AG04450 (cell line): ENCODE measurements at places on chromosomes 7 and 10.
A peak's percentile ranks its signal among the peaks of the same experiment; 100 is the strongest.

DNA sequence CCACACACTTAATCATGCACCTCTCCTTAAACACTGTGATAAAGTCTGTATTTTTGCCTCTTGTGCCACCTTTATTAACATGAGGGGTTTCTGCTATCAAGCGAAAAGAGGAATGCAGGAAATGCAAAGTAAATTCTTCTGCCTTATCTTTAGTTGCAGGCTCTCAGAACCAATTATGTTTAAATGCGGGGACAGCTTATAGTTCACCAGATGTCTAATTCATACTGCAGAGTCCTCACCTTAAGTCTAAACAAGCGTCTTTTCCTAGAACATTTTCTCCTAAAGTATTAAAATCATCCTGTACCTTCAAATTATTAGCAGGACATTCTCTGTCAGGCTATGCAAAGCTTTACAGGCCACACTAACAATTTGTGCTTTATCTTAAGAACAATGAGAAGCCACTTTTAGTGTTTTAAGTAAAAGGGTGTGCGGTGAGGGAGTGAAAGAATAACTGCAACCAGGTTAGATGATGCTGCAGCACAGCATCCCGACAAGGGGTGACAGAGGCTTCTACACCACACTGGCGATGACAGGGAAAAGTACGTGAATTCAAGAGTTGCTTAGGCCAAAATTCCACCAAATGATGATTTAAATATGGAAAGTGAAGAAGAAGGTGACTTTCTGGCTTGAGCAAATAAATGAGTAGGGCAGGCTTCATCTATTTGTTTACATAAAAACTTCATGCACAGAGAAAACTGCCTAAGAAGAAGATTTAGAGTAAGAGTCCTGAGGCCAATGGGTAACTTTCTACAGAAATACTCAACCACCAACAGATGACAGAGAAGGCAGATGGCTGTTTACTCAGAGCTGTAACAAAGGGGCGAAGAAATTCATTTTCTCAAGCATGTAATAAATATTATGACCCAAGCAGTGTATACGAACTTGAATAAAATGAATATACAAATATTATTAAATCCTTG is 36.0 kb downstream of the EZH2 start:
- no peak for DNase-seq

- DNase-seq: no peak
Measured at GRCh38 chr10:113704637-113705343, 25.1 kb downstream of the CASP7 start.

GRCh38 chr7:108525327-108525984 is 479 bp downstream of the PNPLA8 start:
- DNase-seq: peak; percentile 67

DNA sequence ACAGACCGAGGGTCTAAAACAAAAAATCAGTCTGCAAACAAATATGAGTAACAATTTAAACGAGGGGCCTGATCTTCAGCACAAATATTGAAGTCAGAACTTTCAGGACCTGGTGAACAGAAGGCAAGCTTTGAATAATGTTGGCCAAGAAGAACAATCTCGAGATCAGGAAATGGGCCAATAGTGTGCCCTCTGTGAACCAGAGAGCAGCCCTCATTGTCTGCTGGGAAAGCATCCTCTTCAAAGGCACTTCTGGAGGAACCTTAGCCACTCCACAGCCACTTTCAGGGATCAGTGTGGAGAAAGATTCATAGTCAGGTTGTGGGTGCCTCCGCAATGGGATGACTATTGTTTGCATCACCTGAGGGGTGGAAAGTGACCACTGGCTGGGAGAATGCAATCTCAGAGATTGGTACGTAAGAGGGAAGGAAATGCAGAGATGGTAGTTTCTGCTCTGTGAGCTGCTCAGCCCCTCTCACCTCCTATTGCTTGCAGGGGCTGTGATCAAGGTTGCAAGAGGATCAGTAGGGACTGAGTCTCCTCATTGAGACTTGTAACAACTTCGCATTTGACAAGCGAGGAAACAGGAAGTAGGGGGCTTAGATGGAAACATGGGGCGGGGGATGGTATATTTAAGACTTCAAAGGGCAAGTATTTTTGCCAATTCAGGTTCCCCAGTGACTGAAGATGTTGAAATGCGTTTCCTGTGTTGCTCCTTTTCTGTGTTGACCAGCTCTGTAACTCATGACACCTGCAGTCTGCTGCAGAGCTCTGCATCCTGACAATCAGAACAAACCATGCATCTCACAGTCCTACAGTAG is 28.4 kb upstream of the IFRD1 start:
- no peak for DNase-seq

DNA sequence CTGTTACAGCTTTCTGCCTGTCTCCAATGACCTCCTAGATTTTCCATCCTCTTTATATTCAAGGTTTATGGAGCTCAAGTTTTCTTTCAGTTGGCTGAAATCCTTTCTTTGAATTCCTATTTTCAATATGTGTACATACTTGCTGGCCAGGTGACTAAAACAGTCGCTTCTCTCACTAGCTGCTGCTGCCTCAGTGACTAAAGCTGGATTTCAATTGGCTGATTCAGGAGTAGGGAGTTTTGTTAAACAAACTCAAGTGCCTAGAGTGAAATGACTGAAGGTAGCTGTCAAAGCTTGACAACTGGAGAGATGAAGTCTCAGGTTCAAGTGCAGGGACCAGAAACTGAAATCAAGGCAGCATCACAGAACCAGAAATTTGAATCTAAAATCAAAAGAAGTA is 6.7 kb upstream of the POLR1F start:
- no peak for DNase-seq

GRCh38 chr10:83229991-83230390 is 909.3 kb upstream of the GHITM start:
- DNase-seq: no peak

DNA sequence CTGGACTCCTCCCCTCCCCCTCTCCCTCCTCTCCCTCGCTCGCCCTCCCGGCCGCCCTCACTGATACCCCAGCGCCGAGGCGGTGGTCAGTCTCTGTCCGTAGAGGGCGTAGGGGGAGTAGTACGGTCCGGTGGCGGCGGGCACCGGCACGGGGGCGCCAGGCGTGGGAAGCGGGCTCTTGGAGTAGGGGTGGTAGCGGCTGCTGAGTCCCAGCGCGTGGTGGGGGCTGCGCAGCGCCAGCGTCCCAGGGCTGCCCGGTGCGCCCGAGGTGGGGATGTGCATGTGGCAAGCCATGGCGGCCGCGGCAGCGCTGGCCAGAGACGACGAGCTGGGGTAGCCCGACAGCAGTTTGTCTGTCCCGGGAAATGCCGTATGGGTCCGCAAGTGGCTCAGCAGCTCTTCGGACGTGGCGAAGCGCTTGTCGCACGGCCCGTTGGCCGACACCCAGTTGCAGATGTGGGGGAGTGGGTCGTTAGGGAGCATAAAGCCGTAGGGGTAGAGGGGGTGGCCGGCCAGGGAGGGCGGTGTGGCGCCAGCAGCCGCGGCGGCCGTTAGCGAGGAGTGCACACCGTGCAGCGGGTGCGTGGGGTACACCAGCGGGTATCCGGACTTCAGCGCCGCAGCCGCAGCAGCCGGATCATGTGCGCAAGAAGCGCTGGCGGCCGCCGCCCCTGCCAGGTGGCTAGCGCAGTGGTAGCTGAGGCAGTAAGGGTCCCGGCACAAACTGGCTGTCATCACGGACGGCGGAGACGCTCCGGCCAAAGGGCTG is 2.7 kb downstream of the ZNF503 start:
- DNase-seq: no peak

DNA sequence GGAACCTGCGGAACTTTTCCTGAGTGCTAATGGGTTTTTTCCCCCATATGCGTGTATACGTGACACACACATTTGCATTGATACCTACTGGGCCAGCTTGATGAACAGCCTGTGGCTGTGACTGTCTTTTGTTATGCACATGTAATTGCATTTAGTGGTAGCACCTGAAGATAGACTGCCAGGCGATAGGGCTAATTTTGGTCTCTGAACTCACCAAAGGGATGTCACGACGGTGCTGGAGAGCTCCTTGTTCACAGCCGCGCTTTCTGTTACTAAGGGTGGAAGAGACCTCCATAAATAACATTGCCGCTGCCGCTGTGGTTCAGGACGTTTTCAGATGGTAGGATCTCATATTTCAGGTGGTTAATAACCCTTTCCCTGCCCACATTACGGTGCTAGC is 133.2 kb downstream of the CAMK1D start:
- no peak for DNase-seq

- DNase-seq: no peak
Measured at GRCh38 chr7:114784177-114784576, 137.7 kb upstream of the MDFIC start.

DNA sequence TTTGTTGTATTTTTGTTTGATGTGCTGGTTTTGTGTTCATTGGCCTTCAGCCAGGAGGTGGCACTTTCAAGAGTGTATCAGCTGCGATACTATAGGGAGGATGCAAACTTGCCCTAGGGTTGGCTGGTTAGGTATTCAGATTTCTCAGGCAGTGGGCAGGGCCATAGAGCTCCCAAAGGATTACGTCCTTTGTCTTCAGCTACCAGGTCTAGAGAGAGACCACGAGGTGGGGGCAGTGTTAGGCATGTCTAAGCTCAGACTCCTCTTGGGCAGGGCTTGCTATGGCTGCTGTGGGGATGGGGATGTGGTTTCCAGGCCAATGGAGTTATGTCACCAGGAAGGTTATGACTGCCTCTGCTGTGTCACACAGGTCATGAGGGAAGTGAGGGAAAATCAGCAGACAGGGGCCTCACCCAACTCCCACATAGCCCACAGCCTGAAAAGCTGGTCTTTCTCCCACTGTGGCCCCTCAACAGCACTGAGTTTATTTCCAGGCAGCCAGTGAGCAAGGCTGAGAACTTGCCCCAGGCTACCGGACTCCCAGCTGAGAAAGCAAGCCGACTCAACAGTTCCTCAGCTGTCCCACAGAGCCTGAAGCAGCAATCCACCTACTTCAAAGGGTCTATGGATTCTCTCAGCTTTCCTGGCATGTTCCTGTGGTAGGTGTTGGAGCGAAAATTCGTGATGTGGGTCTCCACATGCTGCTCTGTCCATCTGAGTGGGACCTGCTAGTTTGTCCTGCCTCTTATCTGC is 227.4 kb upstream of the COBL start:
- no peak for DNase-seq

DNA sequence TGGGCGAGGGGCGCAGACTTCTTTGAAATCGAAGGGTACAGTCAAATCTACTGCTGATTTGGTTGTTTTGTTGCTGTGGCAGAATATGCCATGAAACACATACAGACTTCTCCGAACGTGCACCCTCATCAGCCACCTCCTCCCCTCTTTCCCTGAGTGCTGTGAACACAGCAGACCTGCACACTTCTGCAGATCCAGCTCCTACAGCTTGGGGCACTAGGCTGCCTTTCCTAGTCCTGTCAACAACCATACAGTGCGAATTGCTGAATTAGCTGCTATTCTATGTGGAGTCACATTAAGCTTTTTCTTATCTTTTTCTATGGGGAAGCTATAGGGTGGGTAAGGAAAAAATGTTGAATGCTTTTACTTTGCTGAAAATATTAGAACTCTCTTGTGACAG is 57.5 kb downstream of the COL17A1 start:
- DNase-seq: no peak

- DNase-seq: no peak
Measured at GRCh38 chr10:24793648-24794379, 70.1 kb upstream of the ARHGAP21 start.

DNA sequence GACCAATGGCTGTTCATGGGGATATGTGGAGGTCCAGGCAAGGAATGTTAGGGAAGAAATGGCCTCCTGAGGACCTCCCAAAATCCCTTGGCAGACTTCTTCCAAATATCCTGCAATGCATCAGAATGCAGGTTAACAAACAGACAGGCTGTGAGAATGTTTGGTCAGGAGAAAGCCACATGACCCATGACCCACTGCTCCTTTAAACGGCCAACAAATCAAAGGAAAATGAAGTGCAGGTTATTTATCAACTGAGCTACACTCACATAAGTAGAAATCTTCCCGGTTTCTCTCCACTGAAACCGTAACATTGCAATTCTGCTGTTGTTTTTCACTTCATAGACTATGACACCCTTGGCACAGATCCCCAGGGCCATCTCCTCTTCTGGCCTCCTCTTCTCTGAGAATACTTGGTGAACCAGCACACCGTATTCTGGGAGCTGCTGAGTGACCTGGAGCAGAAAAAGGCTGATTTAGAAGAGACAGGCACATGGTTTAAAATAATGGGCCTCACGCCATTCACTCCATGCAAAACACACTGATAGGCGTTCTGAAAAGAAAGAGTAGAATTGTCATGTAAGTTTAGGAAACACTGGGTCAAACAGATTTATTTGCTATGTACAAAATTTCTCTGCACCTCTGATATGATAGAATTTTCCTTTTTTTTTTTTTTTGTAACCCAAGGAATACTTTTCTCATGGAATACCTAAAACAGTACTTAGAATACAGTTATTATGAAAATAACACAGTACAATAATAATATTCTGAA is 67.8 kb downstream of the FRMPD2 start:
- no peak for DNase-seq

DNA sequence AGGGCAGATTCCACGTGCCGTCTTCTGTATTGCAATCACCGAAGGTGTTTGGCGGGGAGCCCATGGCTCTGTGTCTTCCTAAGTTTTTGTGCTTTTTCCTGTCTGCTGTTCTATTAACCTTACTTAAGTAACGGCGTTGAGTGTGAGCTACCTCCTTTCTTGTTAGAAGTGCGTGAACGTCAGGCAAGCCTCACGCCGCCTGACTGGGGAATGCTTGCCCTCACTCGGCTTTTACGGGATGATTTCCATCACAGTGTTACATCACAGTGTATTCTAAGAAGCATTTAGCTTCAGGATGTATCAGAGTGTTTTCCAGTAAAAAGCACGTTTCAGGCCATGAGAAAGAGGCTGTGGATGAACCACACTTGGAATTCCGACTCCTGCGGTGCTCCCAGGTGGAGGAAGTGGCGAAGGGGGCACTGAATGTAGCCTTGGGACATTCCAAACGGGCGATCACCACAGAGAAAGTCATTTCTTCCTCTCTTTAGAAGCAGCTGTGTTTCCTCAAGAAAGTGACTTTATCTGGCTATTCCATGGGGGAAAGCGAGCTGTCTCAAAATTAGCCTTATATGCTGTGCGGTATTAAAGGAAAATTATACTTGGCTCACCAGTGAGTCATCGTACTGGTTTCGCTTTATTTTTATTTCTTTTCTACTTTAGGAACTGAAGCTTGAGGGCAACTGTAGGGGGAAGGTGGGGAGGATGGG is 290.7 kb downstream of the KLF6 start:
- DNase-seq: no peak
